CD8-positive, alpha-beta memory T cell (primary cell): ENCODE measurements at places on chromosomes 7 and 10. TPM values are rescaled to one million over a fixed set of nuclear protein-coding genes. Genes with fewer than 3 reads are reported as not detected.
A peak's percentile ranks its signal among the peaks of the same experiment; 100 is the strongest.

DNA sequence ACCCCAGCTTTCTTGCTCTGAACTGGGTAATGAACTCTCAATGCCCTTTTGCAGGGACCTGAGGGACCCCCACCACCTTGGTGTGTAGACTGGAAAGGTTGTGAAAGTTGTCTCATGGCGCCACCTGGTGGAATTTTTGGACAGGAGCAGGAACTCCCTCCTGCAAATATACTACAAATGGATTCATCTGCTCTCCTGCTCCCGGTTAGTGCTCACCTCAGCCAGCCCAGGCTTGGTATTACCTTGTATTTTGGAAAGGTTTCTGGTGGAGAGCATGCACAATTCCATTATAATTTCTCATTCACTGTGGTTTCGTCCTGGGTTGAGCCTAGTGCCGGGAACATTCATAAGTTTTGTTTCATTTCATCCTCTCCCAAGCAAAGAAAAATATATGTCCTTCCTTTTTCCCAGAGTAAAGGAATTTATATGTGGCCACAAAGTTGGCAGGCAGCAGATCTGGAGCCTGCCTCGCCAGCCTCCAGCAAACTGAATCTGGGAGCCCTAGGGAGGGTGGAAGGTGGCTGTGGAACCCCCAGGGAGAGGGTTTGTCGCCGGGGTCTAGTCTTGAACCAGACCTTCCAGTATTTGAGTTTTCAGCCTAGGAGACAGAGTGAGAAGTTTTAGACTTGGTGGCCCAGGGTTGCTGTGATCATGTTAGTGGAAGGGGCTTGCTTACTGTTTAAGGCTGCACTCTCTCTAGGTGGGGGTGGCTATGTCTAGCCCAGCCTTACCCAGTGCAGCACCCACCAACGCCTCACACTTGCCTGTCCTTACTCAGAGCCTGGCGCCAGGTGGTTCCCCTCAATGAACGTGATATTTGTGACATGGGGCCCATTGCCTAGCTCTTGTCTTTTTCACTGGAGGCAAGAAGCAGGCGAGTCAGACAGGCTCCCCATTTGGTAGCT lies 9.5 kb downstream of the FAM241B start:
- H3K4me1 ChIP-seq, result no peaks in the 10 kb centered on the region
- no peaks in the 10 kb centered on the region for H3K27me3 ChIP-seq
- no peak overlapping the region for H3K4me3 ChIP-seq
- peak; percentile 64 for DNase-seq
- H3K36me3 ChIP-seq, result no peaks in the 10 kb centered on the region
- H3K27ac ChIP-seq, result no peak overlapping the region

- no peaks in the 10 kb centered on the region for H3K27me3 ChIP-seq
- no peak overlapping the region for H3K27ac ChIP-seq
- no peak overlapping the region for H3K4me3 ChIP-seq
- H3K4me1 ChIP-seq, result no peaks in the 10 kb centered on the region
- DNase-seq, result no peak
- no peaks in the 10 kb centered on the region for H3K36me3 ChIP-seq
These were observed 11.5 kb downstream of the TMEM60 start for GRCh38 chr7:77786741-77787140.

The VCL gene
- total RNA-seq, result 30.6 TPM

DNA sequence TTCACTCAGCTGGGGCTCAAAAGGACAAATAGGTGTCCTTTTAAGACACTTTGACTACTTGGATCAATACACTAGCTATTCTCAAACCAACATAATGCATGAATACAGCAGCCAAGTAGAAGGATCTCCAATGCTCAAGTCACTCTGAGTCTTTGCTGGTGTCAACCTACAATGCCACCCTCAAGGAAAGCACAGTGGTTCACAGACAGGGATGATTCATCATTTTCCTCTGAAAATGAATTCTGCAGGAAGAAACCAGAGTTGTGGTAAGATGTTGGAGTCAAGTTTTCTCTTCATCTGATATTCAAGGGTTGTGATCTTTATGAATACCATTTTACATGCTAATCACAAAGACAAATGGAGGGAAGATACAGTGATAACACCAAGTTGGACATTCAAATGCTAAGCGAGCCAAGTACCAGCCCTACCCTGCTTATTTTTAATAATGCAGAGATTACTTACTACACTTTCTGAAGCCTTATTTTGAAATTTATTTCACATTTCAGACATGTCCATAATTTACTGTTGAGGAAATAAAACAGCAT lies 143.1 kb upstream of the FGFR2 start:
- no peaks in the 10 kb centered on the region for H3K27me3 ChIP-seq
- no peak for DNase-seq
- H3K27ac ChIP-seq, result no peak overlapping the region
- H3K4me3 ChIP-seq, result no peak overlapping the region

The GPNMB gene
- total RNA-seq, result 7.2 TPM

The OR6V1 gene
- total RNA-seq, result not detected

The EPO gene
- not detected for total RNA-seq

The JAZF1 gene
- 3.2 TPM for total RNA-seq

DNA sequence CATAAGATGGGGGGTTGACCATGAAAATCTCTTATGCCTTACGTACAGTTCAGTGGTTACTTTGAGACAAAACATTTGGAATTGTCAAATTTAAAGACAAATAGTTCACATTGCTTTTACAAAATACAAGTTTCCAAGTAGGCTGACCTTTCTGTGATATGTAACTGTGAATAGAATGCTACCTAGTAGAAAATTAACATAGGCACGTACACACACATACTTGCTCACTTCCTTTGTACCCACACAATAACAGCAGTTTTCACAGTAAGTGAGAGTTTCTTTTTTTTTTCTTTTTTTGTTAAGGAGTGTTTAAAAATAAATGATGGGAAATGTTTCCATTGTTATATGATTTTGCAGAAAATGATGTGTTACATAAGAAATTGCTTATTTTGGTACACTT lies 53.3 kb upstream of the SP8 start:
- no peak overlapping the region for H3K27ac ChIP-seq
- DNase-seq, result no peak

GRCh38 chr10:124025660-124026588 lies 67.5 kb downstream of the CHST15 start:
- no peaks in the 10 kb centered on the region for H3K27me3 ChIP-seq
- no peaks in the 10 kb centered on the region for H3K4me1 ChIP-seq
- H3K36me3 ChIP-seq, result no peaks in the 10 kb centered on the region
- H3K27ac ChIP-seq, result no peak overlapping the region
